ENCODE measurements at places on chromosomes 3 and 15. TPM values are rescaled to one million over a fixed set of nuclear protein-coding genes. Genes with fewer than 3 reads are reported as not detected.

The PRSS50 gene
- polyA plus RNA-seq, result 1.1 TPM

The RAB8B gene
- polyA plus RNA-seq, result 6.1 TPM

The PLSCR5 gene
- not detected for polyA plus RNA-seq

The ACY1 gene
- polyA plus RNA-seq, result 189 TPM

The GABRB3 gene
- 88.5 TPM for polyA plus RNA-seq

The SERINC4 gene
- polyA plus RNA-seq, result 0.14 TPM

The ENTPD3 gene
- 0.66 TPM for polyA plus RNA-seq

The NUP210 gene
- 55.0 TPM for polyA plus RNA-seq

The RASGRF1 gene
- 0.42 TPM for polyA plus RNA-seq

The NEK11 gene
- 0.28 TPM for polyA plus RNA-seq

The ATP8B4 gene
- polyA plus RNA-seq, result 0.17 TPM

The GRIP2 gene
- polyA plus RNA-seq, result 2.5 TPM

The PLA2G4E gene
- 0.03 TPM for polyA plus RNA-seq

The ACAN gene
- 1.2 TPM for polyA plus RNA-seq

The GP9 gene
- polyA plus RNA-seq, result not detected

The OXTR gene
- polyA plus RNA-seq, result 0.77 TPM

The MEIS2 gene
- 1.3 TPM for polyA plus RNA-seq

The SNX22 gene
- 7.5 TPM for polyA plus RNA-seq

The STRA6 gene
- polyA plus RNA-seq, result 21.0 TPM

The OR5K2 gene
- not detected for polyA plus RNA-seq

The OR4F6 gene
- polyA plus RNA-seq, result not detected

The TMEM207 gene
- not detected for polyA plus RNA-seq

All from H1 (cell line).